SJSA1 (cell line): ENCODE measurements at places on chromosomes 3 and 15. TPM values are rescaled to one million over a fixed set of nuclear protein-coding genes. Genes with fewer than 3 reads are reported as not detected.

DNA sequence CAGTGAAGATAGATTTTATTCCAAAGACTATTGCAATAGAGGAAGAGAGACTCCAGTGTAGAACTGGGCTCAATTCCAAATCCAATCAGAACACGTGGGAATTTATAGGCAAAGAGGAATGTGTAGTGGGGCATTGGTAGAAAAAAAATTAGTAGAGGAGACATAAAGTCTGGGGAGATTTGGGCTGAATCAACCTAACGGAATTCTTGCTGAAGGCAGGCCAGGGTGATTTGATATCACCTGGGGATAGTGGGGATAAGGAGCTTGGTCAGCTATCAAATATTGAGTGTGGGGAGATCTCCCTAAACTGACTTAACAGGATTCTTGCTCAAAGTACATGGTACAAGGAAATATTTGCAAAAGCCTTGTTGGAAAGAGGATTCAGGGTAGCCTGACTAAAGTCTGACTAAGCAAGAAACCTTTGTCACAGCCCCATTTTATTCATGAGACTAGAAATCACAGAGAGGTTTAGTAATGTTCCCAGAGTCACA lies 29.6 kb downstream of the SST start:
- H3K36me3 ChIP-seq: no peaks in the 10 kb centered on the region
- no peak for DNase-seq
- H3K4me1 ChIP-seq: no peaks in the 10 kb centered on the region

- no peaks in the 10 kb centered on the region for H3K36me3 ChIP-seq
- no peaks in the 10 kb centered on the region for H3K4me1 ChIP-seq
- H3K27ac ChIP-seq: no peak overlapping the region
These were observed 263.4 kb downstream of the MCTP2 start for GRCh38 chr15:94494732-94495131.

Gene PATL2
- total RNA-seq: 0.19 and 0.29 TPM in 2 replicates

GRCh38 chr3:13951184-13951583 lies 71.3 kb upstream of the WNT7A start:
- H3K27me3 ChIP-seq: peaks cover 3% of the 10 kb centered on the region; the same call in 1 of the 2 replicates
- no peaks in the 10 kb centered on the region for H3K36me3 ChIP-seq

DNA sequence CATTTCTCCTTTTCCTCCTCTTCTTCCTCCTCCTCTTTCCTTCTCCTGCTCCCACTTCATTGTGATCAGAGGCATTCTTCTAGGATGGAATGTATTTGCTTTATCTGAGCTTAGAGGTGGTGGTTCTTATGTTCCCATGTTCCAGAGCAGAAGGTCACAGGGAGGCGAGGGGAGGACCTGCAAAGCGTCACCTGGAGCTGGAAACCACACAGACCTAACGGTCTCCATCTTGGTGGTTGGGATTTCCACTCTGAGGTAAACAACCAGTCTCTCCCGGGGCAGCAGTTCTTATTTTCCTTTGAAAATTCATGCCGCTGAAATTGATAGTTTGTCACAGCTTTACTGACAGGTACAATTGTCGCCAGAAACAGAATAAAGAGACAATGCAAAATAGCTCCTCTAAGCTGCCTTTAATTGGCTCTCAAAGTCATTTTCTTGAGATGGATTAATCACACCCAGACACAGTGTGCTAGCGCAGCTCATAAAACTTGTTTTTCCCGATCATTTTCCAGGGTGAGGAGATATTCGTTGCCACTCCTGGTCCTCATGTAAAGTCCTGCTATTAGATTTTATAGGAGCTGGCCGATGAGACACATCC lies 16.9 kb upstream of the AGBL1 start:
- H3K27ac ChIP-seq: no peak overlapping the region
- H3K4me3 ChIP-seq: no peak overlapping the region
- H3K4me1 ChIP-seq: no peaks in the 10 kb centered on the region
- H3K36me3 ChIP-seq: no peaks in the 10 kb centered on the region

- H3K27ac ChIP-seq: no peak overlapping the region
- no peak for DNase-seq
- no peak overlapping the region for H3K4me3 ChIP-seq
- H3K36me3 ChIP-seq: no peaks in the 10 kb centered on the region
- H3K4me1 ChIP-seq: no peaks in the 10 kb centered on the region
- peaks cover 26% of the 10 kb centered on the region for H3K27me3 ChIP-seq
These were observed 131.8 kb upstream of the C2CD4B start for GRCh38 chr15:62296756-62297507.

- H3K4me1 ChIP-seq: no peaks in the 10 kb centered on the region
- no peak overlapping the region for H3K4me3 ChIP-seq
- H3K27me3 ChIP-seq: no peaks in the 10 kb centered on the region
- no peak overlapping the region for H3K27ac ChIP-seq
- no peaks in the 10 kb centered on the region for H3K36me3 ChIP-seq
These were observed 43.1 kb downstream of the THRB start for GRCh38 chr3:24451461-24452099.

Gene SAMD7
- total RNA-seq: not detected in 2 replicates
